ENCODE measurements at places on chromosomes 16 and 17.

DNA sequence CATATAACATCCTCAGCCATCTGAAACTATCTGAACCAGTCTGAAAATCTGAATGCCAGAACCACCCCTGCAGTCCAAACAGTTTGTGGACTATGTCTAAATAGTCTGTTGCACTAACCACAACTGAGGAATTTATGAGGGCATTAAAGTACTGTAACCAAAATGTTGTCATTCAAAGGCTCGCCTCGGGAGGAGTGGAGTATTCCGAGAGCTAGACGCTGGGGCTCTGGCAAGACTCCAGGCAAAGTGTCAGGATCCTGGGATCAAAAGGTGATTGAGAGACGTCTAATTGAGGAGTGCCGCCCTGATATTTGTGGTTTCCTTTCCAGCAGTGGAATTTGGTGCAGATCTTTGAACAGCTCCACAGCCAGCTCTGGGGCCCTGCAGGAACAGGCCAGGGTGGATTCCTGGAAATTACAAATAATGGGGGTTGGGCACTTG lies 142.9 kb upstream of the MYOCD start:
- no peak for DNase-seq

- DNase-seq = no peak
Observed at GRCh38 chr16:71687861-71688260, 36.6 kb downstream of the PHLPP2 start.

GRCh38 chr16:54460263-54460860 lies 173.8 kb upstream of the IRX3 start:
- no peak for DNase-seq

DNA sequence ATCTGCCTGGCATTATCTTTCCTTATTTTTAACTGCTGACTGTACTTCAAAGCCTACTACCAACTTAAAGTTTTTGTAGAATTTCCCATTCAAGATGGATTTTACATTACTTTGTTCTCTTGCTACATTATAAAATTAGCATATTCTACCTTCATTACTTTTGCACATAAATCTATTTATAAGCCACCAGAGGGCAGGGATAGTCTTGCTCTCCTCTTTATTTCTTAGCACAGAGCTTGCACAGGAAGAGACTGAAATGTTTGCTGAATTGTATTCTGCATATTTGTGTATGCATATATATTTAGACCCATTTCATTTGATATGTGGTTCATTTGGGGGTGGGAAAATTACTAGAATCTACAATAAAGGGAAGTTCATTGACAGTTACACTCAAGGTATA lies 108.0 kb downstream of the SKAP1 start:
- DNase-seq = no peak

DNA sequence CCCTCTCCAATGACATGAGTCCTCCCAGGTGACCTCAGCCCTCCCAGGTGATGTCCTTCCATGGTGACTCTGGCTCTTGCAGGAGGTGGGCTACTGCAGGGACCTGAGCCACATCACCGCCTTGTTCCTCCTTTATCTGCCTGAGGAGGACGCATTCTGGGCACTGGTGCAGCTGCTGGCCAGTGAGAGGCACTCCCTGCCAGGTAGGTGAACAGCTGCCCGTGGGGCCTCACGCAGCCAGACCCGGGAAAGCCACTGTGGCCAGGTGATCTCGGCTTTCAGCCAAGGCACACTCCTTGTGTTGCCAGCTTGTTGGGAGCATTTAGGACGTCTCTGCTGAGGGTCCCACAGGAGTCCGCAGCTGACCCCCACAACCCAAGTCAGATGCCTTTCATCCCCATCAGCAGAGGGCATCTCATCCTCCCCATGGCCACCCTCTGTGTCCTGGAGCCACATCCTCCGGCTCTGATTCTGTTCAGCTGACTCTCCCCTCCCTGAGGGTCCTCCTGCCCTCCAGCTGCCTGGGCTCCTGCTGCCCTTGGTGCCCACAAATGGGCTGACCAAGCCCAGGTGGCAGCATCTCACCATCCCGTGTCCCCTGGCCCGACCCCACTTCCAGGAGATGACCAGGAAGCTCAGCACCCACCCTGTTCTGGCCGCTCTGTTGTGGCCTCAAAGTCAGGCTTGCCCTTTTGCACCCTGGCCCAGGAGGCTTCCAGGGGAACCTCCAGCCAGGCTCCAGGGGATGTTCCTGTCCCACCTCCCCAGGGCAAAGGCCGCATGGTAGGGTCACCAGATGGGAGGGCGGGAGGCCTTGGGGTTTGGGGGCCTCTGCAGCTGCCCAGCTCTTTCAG lies 20.1 kb downstream of the USP6 start:
- DNase-seq = no peak

- peak; percentile 90 for DNase-seq
Observed at GRCh38 chr16:68528686-68529379, 10.3 kb upstream of the ZFP90 start.

GRCh38 chr16:31467151-31467773 lies 4.7 kb upstream of the TGFB1I1 start:
- peak; percentile 23 for DNase-seq

GRCh38 chr16:1960665-1961630 lies 1.6 kb downstream of the NDUFB10 start:
- peak; percentile 76 for DNase-seq

DNA sequence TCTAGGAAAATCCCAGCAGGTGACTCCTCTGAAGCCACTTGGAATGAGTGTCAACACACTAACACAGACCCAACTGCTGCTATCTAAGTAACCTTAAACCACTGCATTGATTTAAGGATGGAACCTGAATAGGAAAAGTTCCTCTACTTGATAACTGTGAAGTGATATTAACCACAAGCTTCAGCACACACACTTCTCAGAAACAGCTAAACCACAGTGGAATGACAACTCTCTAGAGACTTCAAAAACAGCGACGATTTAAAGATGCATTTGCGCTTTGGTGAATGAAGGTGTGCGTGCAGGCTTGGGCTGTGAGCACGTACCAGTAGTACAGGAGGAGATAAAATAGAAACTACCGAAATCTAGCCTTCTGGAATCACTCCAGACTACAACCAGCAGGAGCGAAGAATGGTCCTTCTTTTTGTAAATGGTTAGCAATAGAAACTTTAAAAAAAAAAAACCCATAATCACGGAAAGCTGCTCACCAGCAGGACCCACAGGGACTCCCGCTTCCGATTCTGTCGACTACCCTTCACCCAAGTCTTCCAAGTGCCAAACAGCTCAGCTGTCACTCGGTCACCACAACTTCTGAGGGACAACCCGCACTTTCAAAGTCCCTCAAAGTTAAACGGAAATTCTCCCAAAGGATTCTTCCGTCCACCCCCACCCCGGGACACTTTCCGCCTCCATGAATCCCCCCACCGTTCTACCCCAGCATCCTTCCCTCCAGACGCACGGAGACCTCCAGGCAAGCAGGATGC lies 137.7 kb upstream of the CORO6 start:
- peak; percentile 81 for DNase-seq

GRCh38 chr17:7005716-7006115 lies 6.7 kb upstream of the RNASEK start:
- no peak for DNase-seq

- no peak for DNase-seq
Observed at GRCh38 chr16:11380836-11381235, 35.6 kb downstream of the RMI2 start.

GRCh38 chr16:9016824-9017223 lies 53.1 kb upstream of the USP7 start:
- no peak for DNase-seq

- DNase-seq = no peak
Observed at GRCh38 chr17:77116371-77116860, 24.4 kb upstream of the SEC14L1 start.

DNA sequence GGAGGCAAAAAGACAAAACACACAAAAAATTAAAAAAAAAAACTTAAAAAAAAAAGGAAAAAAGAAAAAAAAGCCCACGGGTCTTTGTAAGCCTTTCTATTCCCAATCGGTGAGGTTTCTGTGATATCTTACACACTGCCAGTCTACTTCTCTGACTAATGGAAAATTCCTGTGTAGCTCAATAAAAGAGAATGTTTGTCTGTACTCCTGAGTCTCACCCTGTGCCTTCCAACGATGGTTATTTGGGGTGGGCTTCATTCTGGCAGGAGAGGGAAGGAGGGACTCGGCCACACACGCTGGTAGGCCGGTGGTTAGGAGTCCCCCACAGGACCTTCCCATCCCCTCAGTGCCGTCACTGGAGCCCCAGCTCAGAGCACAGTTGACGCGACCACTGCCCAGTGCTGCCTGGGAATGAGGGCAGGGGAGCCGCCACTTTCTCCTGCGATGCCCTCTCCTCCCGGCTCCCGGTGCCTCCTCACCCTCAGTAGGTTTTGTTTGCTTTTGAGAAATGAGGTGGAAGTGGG lies 68.0 kb downstream of the AMFR start:
- DNase-seq = no peak

DNA sequence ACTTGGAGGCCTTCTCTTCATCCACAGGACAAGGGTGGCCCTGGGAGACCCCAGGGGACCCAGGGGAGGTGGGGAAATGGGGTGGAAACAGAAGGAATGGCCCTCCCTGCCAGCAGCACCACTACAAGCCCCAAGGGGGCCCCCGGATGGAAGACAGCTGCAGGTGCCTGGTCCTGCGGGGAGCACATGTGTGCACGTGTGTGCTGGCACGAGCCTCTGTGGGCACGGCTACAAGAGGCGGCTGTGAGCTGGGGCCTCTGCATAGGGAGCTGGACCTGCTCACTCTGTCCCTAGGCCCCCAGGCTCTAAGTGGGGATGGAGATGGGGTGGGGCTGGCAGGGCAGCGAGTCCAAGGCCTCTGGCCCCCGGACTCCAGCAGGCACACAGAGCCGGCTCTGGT lies 13.2 kb upstream of the AATK start:
- DNase-seq = no peak

DNA sequence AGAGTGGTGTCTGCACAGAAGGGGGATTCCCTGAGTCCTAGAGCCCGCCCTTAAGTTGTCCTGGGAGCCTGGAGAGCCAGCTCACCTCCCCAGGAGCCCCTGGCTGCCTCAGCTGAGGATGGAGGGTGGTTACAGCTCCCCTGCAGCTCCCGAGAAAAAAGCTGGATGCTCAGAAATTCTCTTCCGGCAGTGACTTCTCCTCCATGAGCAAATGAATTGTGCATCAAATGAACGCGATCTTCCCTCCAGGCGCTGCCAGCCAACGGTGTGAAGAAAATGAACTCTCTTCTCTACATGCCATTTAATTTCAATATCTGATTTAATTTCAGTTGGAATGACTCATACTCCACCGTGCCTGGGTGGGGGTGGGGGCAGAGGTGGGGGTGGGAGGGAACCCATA lies 14.3 kb upstream of the C16orf74 start:
- DNase-seq = no peak

DNA sequence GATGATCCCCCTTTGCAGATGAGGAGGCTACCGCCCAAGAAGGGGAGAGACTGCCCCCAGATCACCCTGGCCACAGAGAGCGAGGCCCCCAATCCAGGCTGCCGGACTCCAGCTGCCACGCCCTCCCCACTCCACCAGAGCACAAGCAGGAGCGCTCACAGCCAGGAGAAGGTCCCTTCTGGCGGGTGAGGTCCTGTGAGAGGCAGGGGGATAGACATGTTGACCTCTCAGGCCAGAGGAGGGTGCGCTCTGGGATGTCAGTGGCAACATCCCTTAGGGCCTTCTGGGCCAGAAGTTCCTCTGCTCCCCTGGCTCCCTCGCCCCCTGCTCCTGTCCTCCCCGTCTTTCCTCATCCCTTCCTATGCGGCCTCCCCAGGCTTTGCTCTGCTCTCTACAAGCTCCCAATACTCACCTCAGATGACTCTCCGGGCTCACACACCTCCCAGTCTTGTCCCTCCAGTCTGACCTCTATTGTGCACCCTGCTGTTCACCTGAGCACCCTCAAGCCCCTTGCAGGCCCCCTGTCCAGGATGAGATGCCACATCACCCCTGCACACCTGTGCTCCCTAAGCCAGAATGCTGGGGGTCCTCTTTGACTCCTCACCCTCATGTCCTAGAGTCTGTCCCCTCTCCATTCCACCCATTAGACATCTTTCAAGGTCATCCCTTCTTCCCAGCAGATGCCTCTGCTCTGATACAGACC lies 5.0 kb upstream of the NXPH3 start:
- DNase-seq = no peak

DNA sequence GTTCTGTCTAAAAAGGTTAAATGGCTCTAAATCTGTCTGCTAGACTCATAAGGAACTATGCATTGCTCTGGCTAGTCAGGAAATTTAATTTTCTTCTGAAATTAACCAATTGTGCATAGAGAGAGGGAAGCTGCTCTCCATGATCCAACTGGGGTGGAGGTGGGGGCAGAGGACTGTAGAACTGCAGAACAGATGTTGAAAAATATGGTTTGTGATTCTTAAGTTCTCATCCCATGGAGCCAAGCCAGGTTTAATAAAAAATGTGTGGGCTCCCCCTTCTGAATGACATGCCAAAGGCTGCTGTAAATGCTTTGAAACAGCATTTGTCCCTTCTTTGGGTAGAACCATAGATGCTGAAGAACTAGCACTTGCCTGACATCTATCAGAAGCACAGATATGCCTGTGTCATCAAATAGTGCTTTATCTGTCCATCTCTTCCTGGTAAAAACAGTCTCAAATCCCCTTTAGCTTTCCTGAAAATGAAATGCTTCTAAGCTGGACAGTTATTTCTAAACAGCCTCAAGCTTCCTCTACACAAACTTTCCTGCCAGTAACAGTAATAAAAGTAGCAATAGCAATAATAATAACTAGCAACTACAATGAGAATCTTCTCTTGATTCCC lies 221.4 kb downstream of the CDH8 start:
- DNase-seq = no peak

DNA sequence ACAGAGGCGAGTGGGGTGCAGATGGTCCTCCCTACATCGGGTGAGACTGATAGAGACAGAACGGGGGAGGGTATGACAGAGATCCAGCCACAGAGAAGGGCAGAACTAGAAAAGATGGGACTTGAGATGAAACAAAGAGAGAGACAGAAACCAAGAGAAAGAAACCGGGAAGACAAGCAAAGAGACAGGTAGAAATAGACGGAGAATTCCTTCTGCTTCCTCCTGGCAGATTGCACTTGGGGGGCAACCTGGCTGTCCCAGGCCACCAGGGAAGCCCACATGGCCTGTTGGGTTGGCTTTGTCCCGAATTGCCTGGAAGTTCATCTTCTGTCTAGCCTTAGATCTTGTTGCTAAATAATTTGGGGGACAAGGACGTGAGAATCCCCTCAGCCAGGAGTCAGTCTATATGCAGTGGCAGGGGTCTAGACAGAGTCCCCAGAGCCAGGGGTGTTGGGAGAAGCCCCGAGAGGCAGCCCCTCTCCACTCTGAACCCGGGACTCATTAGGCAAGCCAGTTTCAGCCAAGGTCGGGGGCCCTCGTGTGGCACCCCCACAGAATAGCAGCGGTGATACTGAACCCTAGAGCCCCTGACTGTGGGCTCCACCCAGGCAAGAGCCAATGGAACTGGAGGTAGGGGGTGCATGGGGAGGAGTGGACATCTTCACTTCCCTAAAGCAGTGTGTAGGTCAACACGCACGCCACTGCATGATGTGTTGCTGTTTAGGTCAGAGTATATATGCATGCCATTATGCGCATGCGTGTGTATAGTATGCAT lies 627 bp upstream of the TSPOAP1 start:
- peak; percentile 98 for DNase-seq

GRCh38 chr17:57699751-57700219 lies 45.3 kb downstream of the CCDC182 start:
- DNase-seq = no peak

Measured in activated CD4-positive, alpha-beta T cell treated with anti-CD3 and anti-CD28 coated beads, Interleukin-10, Interleukin-2, amounts not matched to agents 100 ng/mL and 50 ng/mL, durations not matched to agents 16 hours and 8 hours (primary cell).